Activated CD4-positive, CD25-positive, alpha-beta regulatory T cell treated with anti-CD3 and anti-CD28 coated beads, Interleukin-2, amount 50 U/mL, for 16 hours (primary cell): ENCODE measurements at places on chromosomes 2 and 18.

DNA sequence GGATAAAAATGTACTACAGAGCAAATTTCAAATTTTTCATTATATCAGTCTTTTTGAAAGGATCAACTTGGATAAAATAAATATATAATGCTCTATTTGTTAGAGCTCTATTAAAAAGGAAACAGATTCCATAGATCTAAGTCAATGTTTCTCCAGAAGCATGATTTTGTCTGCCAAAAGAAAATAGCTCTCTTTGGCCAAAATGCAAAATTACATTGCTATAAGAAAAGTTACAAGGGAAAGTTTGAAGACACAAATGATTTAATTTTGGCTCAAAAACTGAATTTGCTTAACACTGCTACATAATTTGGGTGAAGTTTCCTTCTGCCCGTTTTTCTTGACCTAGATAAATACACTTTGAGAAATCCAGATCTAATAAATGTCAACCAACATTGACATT is 15.7 kb downstream of the C2orf69 start:
- no peak for DNase-seq

DNA sequence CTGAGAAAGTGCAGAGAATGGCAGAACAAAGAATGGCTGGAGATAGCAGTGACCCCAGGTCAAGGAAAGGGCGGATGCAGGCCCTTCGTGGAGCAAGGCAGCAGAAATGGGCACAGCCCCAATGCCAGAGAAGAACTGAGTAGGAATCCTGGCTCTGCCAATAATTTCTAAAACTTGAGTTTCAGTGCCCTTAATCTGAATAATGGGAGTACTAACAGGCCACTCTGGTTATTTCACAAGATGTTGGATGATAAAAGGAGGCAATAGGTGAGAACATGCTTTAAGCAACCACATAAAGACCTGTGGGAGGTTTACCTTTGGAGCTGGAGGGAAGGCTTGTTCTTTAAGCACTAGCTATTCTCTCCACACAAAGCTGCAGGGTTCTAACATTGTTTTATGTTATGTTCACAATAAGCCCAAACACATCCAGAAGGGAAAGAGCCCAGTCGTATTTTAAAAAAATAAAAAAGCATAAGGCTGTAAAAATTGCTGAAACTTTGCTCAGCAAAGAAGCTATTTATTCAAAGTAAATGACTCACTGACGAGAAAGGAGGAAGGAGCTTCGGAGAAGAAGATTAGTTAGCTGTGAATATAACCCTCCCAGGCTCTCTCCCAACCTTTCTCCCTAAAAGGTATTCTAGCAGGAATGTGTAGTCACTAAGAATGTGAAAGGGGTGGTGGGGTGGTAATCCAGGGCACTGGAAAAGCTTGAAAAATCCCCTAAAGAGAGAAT is 470.2 kb downstream of the TXNL1 start:
- DNase-seq, result no peak

DNA sequence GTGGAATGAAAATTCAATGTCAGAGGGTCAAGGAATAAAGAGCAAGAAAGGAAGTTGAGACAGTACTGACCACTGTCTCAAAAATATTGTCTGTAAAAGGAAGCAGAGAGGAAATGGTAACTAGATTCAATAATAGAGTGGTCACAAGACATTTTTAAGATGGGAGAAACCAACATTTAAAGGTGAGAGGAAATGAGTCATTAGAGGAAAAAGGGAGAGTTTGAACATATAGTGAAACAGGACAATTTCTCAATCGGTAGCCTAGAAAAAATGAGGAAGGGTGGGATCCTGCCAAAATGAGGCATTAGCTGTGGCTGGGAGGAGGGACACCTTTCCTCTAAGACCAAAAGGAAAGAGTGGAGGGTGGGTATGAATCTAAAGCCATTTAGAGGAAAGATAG is 288.5 kb downstream of the SP3 start:
- DNase-seq, result no peak

DNA sequence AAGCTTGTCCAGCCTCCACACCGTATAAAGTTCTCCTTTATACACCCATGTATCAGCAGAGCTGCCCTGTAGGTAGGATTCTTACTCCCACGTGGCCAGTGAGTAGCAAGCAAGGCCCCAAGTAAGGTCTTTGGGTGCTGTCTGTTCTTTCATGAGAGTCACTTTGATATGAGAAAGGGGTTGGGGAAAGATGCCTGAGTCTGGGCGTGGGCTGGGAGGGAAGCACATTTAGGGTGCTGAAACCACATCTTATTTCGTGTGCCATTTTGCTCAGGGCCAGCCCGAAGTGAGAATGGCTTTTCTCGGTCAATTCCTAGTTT is 436 bp upstream of the ITPRIPL1 start:
- DNase-seq, result no peak

DNA sequence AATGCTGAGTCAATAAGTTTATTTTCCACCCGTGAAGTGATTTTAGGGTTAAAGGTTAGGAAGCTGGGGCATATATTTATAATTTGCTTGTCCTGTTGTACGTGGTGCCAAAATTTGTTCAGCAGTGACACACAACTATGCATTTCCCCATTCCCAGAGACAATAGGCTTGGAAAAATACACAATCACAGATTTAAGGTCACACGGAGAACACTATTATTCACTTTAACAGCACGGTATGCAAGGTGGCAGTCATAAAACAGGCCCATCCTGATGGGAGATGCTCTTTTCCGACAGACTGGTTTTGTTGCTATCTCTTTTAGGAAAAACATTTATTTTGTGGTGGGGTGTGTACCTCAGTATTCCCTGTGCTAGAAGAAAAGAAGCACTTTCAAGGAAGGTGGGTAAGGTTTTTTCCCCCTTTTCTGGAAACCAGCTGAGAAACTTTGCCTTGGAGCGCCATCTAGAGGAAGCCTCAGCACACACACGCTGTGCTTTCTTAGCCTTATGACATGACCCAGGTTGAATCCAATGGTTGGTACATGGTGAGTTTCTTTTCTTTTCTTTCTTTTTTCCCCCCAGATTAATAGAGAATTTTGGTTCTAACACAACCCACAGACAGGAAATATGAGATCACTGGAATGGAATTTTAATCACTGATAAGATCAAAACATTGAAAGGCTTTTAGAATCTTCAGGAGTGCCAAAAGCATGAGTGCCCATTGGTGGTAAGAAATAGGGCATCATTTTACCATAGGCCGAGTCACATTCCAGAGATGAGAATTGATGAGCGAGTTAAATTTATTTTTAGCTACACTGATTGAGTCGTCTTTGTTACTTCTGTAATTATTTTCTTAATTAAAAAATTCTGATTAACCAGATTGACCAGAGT is 332.1 kb downstream of the AGPS start:
- DNase-seq, result no peak

- no peak for DNase-seq
Measured at GRCh38 chr18:54880395-54881105, 52.3 kb downstream of the RAB27B start.

GRCh38 chr18:21853016-21853415 is 112.4 kb downstream of the MIB1 start:
- DNase-seq, result no peak

GRCh38 chr18:37450434-37451132 is 115.0 kb downstream of the CELF4 start:
- DNase-seq, result no peak

GRCh38 chr2:218857371-218858137 is 2.1 kb upstream of the WNT6 start:
- DNase-seq, result no peak

DNA sequence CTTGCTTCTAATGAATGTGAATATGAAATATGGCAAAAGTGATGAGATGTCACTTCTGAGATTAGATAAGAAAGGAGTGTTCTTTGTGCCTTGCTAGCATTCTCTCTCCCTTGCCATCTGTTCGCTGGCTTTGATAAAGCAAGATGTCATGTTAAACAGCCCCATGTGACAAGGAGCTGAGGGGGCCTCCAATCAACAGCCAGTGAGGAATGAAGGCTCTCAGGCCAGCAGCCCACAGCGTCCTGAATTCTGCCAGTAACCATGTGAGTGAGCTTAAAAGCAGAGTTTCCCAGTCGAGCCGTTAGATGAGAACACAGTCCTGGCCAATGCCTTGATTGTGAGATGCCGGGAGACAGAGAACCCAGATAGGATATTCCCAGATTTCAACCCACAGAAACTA is 198.8 kb downstream of the IRS1 start:
- no peak for DNase-seq

DNA sequence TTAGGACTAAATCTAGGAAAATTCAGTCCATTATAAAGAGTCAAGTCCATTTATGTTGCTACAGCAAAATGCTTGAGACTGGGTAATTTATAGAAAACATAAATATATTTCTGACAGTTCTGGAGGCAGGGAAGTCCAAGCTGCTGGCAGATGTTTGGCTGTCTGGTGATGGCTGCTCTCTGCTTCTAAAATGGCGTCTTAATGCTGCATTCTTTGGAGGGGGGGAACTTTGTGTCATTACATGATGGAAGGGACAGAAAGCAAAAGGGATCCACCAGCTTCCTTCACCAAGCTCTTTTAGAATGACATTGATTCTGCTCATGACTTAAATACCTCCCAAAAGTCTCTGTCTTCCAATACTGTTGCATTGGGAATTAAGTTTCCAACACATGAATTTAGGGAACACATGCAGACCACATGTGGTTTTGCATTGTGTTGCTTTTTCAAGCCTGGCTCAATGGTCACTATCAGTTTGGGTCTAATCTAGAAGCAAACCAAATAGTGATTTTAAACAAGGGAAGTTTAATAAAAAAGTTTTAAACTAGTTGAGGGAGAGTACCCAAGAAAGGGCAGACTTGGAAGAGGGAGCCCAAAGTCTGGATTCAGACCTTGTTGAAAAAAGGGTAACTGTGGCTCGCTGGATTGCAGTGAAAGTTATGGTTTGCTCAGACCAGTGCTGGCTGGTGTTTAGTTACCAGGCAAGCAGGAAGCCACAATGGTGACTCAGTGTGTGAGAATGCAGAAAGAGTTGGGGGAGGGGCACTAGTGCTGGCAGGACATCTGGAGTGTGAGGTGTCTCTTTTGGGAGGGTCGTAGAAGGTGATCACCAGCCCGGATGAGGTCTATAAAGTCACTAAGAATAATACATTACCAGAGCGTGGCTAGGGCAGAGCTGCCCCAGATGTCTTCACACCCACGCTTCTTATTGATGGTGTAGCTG is 30.8 kb downstream of the C18orf54 start:
- DNase-seq, result no peak
